ENCODE measurements at places on chromosomes 13 and 19.
A peak's percentile ranks its signal among the peaks of the same experiment; 100 is the strongest.

DNA sequence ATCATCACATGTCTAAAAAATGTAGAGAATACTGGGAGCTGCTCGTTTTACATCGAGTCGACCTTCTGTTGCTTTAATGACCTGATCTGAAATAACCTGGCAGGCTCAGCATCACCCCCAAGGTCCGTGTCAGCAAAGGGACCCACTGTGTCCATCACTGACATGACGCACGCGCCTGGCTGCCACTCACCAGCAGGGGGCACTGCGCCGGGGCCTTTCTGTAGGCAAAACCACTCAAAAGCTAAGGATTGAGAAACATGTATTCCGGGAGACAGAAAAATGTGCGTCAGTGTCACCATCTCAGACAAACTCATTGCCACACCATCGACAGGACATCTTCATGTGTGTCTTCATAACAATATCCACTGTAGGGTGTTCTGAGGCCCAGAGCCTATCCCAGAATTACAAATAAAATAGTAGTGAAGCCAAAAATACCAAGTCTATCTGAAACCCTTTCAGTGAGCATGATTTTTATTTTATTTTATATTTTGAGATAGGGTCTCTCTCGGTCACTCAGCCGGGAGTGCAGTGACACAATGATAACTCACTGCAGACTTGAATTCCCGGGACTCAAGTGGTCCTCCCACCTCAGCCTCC lies 130.3 kb upstream of the LSM14A start:
- DNase-seq: peak; percentile 34

- peak; percentile 42 for DNase-seq
Observed at GRCh38 chr19:2053601-2054389, 2.8 kb upstream of the MKNK2 start.

DNA sequence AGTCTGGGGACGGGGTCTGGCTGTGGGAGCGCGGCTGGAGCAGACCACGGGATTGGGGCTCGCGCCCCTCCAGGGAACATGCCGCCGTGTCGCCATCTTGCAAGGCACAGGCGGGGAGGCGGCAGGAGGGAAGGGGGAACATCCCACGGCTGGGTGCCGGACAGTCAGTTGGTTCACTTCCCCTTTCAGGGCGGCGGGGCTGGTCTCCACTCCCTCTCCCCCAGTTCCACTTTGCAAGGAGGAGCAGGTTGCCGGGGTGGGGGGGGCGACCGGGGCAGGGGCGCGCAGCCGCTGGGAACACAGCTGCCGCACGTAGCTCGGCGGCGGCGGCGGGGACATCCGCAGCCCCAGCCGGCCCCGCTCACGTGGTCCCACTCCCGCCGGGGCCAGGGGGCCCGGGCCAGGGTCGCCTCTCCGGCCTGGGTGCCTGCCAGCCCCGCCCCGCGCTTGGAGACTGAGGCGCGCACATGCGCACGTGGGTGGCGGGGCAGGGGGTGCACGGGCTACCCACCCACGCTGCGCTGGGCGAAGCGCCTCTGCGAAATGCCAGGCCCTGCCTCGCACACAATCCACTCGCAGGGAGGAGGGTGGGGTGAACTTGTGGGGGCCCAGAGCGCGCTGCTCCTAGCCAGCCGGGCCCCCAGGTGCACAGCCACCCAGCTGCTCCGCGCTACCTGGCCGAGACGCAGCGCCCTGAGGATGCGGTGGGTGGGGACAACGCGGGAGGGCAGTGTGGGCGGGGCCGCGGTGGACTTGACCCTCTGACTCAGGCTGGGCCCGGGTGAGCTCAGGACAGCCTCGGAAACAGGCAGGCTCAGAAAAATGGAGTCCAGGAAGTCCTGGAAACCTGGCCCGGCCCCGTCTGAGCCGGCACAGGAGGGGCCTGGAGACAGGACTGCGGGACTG lies 6.4 kb downstream of the KLF16 start:
- peak; percentile 82 for DNase-seq

DNA sequence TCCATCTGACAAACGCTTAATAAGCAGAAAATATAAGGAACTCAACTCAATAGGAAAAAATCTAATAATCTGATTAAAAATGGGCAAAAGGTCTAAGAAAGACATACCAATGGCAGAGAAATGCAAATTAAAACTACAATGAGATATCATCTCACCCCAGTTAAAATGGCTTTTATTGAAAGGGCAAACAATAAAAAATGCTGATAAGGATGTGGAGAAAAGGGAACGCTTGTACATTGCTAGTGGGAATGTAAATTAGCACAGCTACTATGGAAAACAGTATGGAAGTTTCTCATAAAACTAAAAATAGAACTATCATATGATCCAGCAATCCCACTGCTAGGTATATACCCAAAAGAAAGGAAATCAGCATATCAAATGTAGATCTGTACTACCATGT lies 508.8 kb upstream of the GPC6 start:
- DNase-seq: no peak

DNA sequence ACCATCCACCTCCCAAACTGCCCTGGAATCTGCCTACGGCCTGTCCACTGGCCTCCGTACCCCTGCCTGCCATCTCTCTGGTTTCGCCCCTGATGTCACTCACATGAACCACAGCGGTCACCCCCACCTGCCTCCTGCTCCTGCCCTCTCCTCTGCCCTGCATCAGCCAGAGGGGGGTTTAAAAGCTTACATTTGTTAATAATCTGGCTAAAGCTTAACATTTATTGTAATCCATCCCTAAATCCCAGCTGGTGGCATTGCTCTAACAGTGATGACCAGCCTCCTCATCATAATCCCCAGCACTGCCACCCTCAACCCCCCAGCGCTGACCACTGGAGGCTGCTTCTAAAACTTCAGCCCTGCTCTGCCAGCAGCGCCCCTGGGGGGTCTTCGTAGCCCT lies 38.9 kb downstream of the DNM2 start:
- DNase-seq: no peak
